ENCODE measurements at places on chromosomes 2 and 18.

DNA sequence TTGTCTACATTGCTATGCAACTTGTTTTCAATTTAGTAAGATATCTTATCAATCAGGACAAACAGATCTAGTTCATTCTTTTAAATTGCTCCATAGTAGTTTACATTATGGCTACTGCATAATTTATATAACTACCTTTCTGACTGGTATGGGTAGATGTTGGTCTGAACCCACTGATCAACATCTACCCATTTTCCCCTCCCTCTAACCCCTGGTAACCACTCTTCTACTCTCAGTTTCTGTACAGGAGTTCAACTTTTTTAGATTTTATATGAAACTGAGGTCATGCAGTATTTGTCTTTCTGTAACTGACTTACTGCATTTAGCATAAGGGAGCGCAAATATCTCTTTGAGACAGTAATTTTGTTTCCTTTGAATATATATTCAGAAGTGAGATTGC, 73.2 kb downstream of the ITSN2 start:
- DNase-seq: no peak

GRCh38 chr2:76558157-76558556, 847.4 kb upstream of the GCFC2 start:
- no peak for DNase-seq

- no peak for DNase-seq
Measured at GRCh38 chr2:187477051-187477450, 29.0 kb upstream of the CALCRL start.

DNA sequence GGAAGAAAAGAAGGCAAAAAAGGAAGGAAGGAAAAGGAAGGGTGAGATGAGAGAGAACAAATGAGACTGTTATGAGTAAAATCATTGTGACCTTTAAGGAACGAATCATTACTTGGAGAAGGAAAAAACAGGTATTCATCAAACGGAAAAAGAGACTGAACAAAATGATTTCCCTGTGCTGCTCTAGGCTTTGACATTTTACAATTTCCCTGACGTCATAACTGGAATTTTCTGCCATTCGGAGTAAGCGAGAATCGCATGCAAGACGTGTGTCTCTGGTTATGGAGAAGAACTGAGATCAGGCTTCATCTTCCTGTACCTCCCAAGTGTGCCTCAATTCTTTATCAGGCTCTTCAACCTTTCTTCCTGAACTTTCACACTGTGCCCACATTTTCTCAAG, 534.7 kb upstream of the KLHL29 start:
- no peak for DNase-seq

DNA sequence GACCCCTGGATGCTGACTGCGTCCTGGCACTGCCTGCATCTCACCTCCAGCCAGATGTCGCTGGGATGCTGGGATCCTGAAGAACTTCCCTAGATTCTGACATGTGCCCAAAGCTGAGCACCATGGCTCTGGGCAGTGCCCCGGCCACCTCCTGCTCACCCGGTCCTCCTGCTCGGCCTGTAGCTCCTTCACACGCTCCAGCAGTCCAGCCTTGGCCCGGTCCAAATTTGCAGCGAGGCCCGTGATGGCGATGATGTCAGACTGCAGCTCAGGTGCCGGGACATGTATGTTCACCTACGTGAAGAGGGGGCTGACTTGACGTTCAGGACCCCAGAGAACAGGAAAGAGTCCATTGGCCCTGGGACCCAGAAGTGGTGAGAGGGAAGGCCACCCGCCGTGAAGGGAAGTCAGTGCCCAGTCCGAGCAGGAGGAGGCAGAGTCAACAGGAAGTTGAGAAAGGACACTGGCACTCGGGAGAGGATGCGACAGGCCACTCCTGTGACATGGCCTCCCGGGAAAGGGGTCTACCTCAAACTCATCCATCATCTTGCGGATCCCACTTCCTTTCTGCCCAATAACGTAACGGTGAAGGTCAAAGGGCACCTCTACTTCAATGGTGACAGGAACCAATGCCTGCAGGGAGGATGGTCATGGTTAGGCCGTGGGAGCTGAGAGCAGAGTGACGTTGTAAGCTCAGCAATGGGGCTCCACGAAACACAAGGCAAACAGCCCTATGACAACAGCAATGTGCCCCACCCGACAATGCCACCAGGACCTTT, 46.7 kb downstream of the ANO7 start:
- DNase-seq: no peak

DNA sequence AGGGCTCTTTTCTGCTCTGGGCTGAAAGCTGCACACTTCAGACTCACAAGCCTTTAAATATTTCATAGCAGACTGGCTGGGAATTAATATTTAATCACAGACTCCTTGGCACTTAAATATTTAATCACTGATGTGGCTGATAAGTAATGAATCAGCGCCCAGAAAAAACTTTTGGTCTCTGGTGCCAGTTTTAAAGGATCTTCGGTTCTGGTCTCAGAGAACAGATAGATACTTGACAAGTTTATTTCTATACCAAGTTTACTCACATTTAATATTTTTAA, 201.2 kb downstream of the MYCN start:
- no peak for DNase-seq

DNA sequence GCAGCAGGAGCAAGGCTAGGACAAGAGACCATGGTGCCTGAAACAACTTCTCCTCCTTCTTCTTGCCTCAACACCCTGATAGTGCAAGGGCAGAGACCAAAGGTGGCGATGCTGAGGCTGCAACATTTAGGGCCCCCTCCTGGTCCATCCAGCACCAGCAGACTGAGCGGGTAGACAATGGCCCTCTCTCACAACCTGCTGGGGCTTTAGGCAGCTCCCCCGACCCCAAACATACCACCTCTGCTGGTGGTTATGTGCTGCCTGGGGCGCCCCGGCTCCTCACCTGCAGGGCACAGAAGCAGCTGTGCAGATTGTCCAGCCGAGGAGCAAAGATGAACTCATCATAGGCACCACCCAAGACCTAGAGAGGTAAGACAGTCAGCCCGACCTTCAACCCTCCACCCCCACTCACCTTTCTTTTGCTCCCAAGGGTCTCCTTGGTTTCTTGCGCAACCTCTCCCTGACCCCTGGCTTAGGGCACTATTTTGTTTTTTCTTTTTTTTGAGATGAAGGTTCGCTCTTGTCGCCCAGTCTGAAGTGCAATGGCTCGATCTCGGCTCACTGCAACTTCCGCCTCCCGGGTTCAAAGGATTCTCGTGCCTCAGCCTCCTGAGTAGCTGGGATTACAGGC, 3.5 kb downstream of the DNPEP start:
- no peak for DNase-seq
